ENCODE measurements at places on chromosomes 7 and 10. TPM values are rescaled to one million over a fixed set of nuclear protein-coding genes. Genes with fewer than 3 reads are reported as not detected.

DNA sequence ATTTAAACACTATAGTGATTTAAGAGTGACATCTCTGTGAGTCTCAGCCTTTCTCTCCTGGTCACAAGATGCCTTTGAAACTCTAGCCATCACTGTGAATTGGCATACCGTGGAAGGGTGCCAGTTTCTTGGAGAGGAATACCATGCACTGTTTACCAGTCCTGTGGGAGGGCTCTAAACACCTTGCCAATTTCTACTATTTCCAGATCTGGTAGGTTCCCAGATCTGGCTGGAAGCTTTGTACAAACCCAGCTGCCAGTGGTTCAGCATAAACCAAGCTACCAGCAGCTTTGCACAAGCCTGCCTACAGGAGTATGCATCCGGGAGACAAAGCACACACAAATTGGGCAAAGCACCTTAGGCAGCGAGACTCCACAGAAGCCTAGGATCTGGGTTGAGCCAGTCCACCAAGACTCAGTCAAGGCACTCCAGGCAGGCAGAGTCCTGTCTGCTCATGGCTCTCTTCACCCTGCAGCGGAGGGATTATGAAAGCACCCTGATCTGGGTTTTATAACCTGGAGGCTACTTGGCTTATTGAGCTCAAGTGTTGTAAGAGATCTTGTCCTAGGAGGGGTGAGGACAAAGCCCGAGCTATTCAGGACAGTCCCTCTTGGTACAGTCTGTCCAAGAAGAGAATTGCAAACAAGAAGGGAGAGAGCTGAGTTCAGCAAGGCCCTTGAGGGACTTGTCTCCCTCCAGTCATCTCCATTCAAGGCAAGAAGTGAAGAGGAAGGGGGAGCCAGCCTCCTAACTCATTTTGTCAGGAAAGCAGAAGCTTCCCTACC lies 23.6 kb downstream of the MCM10 start:
- H3K4me1 ChIP-seq, result no peaks in the 10 kb centered on the region
- H3K27ac ChIP-seq, result no peak overlapping the region
- H3K27me3 ChIP-seq, result no peaks in the 10 kb centered on the region

GRCh38 chr10:62175251-62175650 lies 93.4 kb downstream of the RTKN2 start:
- no peak overlapping the region for H3K4me3 ChIP-seq
- no peak overlapping the region for H3K27ac ChIP-seq
- H3K27me3 ChIP-seq, result no peaks in the 10 kb centered on the region
- no peaks in the 10 kb centered on the region for H3K4me1 ChIP-seq
- DNase-seq, result no peak

DNA sequence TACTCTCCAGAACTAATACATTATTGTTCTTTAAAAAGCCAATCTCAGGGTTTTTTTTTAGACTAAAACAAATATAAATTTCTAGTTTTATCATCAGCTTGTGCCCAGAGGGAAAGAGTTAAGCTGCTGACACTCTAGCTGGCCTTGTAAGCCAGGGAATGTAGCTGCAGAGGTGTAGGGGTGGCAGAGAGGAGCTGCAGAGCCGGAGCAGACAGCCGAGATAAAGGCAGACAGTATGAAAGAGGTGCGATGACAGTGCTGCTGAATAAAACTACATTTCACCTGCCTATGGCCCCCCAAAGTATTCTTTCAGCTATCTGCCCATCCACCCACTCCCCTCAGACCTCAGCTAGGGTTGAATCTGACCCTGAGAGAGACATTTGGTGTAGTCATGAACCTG lies 653.7 kb upstream of the ZWINT start:
- no peaks in the 10 kb centered on the region for H3K27me3 ChIP-seq
- no peak for DNase-seq
- H3K4me3 ChIP-seq, result no peak overlapping the region
- H3K4me1 ChIP-seq, result no peaks in the 10 kb centered on the region

GRCh38 chr10:49242604-49243003 lies 54.4 kb upstream of the TMEM273 start:
- no peaks in the 10 kb centered on the region for H3K27me3 ChIP-seq
- H3K36me3 ChIP-seq, result no peaks in the 10 kb centered on the region
- no peak overlapping the region for H3K27ac ChIP-seq
- no peak for DNase-seq
- no peak overlapping the region for H3K4me3 ChIP-seq

DNA sequence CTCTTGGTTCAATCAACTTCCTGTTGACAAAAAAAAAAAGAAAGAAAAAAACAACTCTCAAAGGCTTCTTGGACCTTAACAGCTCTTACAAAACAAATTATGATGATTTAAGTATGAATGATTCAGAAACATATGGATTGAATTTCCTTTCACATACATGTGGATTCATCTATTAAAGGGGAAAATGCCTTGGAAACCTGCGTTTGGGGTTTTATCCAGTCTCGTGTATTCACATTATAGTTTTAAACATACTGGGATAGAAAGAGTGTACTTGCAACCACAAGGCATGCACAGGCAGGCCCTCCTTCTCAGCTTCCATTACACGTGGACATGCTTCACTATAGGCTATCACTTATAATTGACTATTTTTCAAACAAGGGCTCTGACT lies 286.7 kb downstream of the INHBA start:
- H3K36me3 ChIP-seq, result no peaks in the 10 kb centered on the region
- no peak overlapping the region for H3K4me3 ChIP-seq
- no peaks in the 10 kb centered on the region for H3K4me1 ChIP-seq
- DNase-seq, result no peak
- no peak overlapping the region for H3K27ac ChIP-seq
- H3K27me3 ChIP-seq, result no peaks in the 10 kb centered on the region

Gene SPOCK2
- 3.7 TPM for total RNA-seq

DNA sequence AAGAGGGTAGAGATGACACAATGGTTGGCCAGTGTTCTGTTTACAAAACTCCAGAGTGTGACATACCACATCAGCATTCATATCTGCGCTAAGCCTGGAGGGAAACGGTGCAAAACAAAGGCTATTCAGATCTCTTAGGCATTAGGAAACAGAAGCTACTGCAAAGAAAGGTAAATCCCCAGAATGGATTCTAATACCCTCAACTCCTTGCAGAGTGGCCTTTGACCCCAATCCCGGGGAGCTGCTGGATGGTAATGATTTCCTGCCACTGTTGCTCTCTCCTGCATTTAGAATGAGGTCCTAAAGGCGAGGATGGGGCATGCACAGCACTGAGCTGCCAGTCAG lies 65.2 kb downstream of the AOAH start:
- peaks cover 6% of the 10 kb centered on the region for H3K4me1 ChIP-seq
- no peak for DNase-seq
- H3K27me3 ChIP-seq, result no peaks in the 10 kb centered on the region
- H3K27ac ChIP-seq, result peak overlapping the region; percentile 19
- H3K4me3 ChIP-seq, result no peak overlapping the region

Gene ASZ1
- not detected for total RNA-seq

DNA sequence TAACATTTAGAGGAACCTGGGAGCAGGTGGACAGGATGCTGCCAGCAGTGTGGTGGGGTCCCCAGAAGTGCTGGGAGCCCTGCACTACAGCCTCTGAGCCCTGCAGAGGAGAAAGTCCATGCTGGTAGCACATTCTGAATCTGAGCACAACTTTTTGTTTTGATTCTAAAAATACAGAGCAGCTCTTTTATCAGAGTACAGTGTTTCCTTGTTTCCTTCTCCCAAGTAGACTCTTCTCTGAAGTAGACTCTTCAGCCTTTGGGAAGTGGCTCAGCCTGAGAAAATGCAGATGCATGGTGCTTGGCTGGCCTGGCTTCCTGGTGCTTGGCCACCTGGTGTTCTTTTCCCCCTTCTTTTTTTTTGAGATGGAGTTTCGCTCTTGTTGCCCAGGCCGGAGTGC lies 9.1 kb downstream of the ADCY1 start:
- peaks cover 10% of the 10 kb centered on the region for H3K27me3 ChIP-seq
- no peaks in the 10 kb centered on the region for H3K36me3 ChIP-seq
- no peak overlapping the region for H3K27ac ChIP-seq
- H3K4me1 ChIP-seq, result no peaks in the 10 kb centered on the region
- DNase-seq, result no peak
- no peak overlapping the region for H3K4me3 ChIP-seq

Gene TCAF2
- total RNA-seq, result 10.5 TPM

GRCh38 chr7:25726170-25726780 lies 425.7 kb upstream of the NFE2L3 start:
- H3K27ac ChIP-seq, result no peak overlapping the region
- peaks cover 16% of the 10 kb centered on the region for H3K4me1 ChIP-seq
- no peak for DNase-seq
- no peaks in the 10 kb centered on the region for H3K36me3 ChIP-seq
- no peak overlapping the region for H3K4me3 ChIP-seq

DNA sequence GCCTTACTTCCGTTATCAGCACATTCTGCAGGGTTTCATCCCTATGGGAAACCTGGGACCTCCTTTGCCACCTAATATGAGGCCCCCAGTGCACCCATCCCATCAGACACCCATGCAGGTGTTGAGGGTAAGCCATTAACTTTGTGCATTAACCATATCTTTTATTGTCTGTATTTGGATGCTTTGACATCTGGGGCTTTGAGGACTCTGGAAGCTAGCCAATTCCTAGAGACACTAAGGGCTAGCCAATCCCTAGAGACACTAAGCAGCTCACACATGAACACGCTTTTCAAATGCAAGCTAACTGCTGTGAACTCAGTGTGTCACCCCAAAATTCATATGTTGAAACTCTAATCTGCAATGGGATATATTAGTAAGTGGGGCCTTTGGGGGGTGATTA lies 272.5 kb upstream of the COBL start:
- H3K27me3 ChIP-seq, result no peaks in the 10 kb centered on the region
- H3K4me3 ChIP-seq, result no peak overlapping the region
- no peaks in the 10 kb centered on the region for H3K4me1 ChIP-seq
- no peak overlapping the region for H3K27ac ChIP-seq
- no peaks in the 10 kb centered on the region for H3K36me3 ChIP-seq

Gene DGKI
- total RNA-seq, result 2.1 TPM

GRCh38 chr7:42642699-42643098 lies 269.2 kb downstream of the C7orf25 start:
- H3K36me3 ChIP-seq, result no peaks in the 10 kb centered on the region
- no peak overlapping the region for H3K4me3 ChIP-seq
- no peaks in the 10 kb centered on the region for H3K4me1 ChIP-seq
- H3K27ac ChIP-seq, result no peak overlapping the region
- no peaks in the 10 kb centered on the region for H3K27me3 ChIP-seq

Gene AKAP9
- 192 TPM for total RNA-seq

GRCh38 chr10:88707429-88708155 lies 1.5 kb downstream of the LIPK start:
- no peak overlapping the region for H3K4me3 ChIP-seq
- peaks cover 15% of the 10 kb centered on the region for H3K4me1 ChIP-seq
- DNase-seq, result no peak
- H3K36me3 ChIP-seq, result no peaks in the 10 kb centered on the region

Gene MINDY4
- total RNA-seq, result 4.6 TPM

Gene ELAPOR2
- total RNA-seq, result 2.9 TPM

Gene SP8
- total RNA-seq, result 5.5 TPM

Gene KCNH2
- total RNA-seq, result not detected

DNA sequence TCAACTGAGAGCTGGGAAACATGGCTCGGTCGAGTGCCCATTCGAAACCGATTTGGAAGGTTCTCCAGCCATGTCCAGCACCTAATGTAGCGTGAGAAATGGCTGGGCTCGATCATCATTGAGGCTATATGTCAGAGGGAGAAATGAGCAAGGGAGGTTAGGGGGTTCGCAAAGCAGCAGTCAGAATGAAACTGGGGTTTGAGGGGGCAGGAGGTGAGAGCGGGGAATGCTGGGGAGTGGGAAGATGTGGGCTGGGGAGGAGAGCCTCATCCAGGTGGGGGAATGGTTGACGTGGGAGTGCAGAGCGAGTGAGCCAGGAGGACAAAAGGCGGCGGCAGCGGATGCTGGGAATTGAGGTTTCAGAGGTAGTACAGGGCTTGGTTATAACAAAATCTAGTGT lies 34.8 kb upstream of the GALNTL5 start:
- H3K36me3 ChIP-seq, result no peaks in the 10 kb centered on the region
- H3K4me3 ChIP-seq, result no peak overlapping the region

DNA sequence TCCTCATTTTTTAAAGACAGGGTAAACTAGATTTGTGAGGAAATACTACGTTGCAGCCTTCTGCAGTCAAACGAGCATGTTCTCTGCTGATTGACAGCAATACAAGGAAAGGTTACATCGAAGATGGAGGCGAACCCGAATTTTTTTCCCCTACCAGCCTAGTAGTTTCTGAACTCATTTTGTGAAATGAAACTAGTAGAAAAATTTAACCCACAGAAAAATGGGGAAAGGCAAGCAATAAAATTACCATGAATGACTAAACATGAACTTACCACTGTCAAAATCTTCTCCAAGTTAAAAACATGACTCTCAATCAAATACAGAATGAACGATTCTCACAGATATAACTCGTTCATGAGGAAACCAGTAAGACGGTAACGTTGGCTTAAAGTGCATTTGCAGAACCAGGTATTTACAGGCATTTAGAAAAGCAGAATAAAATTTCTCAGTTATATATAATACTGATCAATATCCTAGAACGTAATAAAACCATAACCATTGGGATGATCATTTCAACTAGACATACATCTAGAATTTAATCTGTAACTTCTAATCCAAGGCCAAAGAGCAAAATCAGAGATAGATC lies 73.9 kb downstream of the CELF2 start:
- no peak overlapping the region for H3K4me3 ChIP-seq
- DNase-seq, result no peak
- H3K27ac ChIP-seq, result no peak overlapping the region
- no peaks in the 10 kb centered on the region for H3K27me3 ChIP-seq
- H3K4me1 ChIP-seq, result no peaks in the 10 kb centered on the region

- H3K4me1 ChIP-seq, result no peaks in the 10 kb centered on the region
- DNase-seq, result no peak
- no peaks in the 10 kb centered on the region for H3K27me3 ChIP-seq
- H3K27ac ChIP-seq, result no peak overlapping the region
Observed at GRCh38 chr10:59805014-59805413, 51.8 kb upstream of the MRLN start.

Gene CALN1
- 10.0 TPM for total RNA-seq

DNA sequence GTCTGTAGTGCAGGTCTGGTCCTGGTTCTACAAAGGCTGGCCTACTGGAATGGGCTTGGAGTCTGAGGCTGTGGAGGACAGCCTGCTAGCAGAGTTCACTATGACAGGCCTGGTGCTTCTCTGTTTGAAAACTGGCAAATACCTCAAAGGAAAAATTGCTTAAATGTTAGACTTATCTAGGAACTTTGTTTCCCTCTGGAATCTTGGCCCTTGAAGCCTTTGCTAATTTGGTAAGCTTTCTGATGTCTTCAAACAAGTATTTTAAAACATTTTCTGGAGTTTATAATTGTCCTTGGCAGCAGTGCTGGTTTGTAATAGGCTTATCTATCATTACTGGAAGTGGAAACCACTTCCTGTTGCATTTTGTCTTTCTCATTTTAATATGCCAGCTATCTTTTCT lies 139.7 kb downstream of the TMEM26 start:
- H3K27ac ChIP-seq, result no peak overlapping the region
- no peak overlapping the region for H3K4me3 ChIP-seq
- H3K36me3 ChIP-seq, result no peaks in the 10 kb centered on the region
- no peak for DNase-seq
- no peaks in the 10 kb centered on the region for H3K27me3 ChIP-seq
